ENCODE measurements at places on chromosomes 5 and 9.

DNA sequence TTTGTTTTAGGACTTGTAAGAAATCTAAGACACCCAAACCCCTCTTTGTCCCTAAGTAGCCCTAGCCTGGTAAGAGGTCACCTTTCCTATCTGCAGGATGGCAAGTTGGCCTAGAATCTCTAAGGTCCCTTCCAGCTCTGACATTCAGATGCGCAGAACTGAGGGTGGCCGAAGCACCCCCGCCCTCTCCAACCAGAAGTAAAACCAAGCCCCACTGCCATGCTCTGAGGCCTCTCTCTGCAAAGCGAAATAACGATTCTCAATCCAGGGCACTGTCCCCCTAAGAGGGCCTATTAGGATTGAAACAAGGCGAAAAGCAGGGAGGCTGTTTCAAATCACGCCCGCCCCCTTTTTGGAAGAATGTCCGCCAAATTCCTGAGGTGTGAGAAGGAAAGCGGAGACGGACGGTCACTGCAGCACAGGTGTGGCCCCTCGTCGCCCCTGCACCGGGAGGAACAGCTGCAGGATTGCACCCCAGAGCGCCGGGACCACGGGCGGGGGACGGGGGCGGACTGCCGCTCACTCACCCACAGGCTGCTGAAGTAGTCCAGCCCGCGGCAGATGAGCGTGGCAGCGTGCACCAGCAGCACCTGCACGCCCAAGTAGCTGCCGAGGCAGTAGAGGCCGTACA is 824 bp downstream of the TMEM245 start:
- DNase-seq, result no peak

GRCh38 chr9:4573634-4574389 is 83.5 kb downstream of the SLC1A1 start:
- DNase-seq, result no peak

DNA sequence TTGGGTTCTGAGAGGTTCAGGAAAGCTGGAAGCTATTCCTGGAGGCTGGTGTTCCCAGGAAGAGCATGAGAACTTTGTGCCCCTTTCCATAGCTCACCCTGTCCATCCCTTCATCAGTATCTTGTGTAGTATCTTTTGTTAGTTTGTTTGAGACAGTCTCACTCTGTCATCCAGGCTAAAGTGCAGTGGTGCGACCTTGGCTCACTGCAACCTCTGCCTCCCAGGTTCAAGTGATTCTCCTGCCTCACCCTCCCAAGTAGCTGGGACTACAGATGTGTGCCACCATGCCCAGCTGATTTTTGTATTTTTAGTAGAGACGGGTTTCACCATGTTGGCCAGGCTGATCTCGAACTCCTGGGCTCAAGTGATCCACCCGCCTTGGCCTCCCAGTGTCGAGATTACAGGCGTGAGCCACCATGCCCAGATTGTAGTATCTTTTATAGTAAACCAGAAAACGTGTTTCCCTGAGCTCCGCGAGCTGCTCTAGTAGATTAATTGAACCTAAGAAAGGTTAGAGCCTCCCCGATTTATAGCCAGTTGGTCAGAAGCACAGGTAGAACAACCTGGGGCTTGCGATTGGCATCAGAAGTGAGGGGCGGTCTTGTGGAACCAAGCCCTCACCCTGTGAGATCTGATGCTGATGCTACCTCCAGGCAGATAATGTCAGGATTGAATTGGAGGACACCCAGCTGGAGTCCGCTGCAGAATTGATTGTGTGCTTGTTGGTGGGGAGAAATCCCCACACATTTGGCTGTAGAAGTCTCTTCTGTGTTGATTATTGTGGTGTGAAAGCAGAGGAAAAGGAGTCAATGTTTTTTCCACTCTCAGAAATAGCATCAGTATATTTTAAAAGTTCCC is 32.3 kb downstream of the ATP6V0E1 start:
- no peak for DNase-seq

GRCh38 chr5:74336297-74336696 is 304.2 kb downstream of the ENC1 start:
- no peak for DNase-seq

GRCh38 chr9:124392254-124392870 is 22.9 kb downstream of the PSMB7 start:
- no peak for DNase-seq

Measured in HFFc6 (cell line).